ENCODE measurements at places on chromosomes 5 and 9. TPM values are rescaled to one million over a fixed set of nuclear protein-coding genes. Genes with fewer than 3 reads are reported as not detected.

Gene NR2F1-AS1
- total RNA-seq, result 0.89 TPM

Gene NDUFS6
- total RNA-seq, result 78.6 TPM

DNA sequence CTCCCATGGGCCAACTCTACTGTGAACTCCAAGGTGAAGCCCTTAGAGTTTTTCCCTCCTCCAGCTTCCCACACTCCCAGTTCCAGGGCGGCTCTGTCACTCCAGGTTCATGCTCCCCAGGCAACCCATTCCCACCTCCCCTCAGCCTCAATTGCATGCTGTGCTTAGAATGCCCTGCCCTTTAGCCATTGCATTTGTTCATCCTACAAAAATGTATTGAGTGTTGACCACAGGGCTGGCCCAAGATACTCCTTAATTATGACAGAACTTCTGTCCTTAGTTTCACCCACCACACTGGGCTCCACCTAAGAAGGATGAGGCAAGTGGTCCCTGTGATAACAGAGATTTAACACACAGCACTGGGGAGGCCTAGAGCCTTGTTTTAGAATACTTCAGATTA, 236.1 kb downstream of the ADAMTSL1 start:
- DNase-seq, result no peak

- no peak for DNase-seq
Measured at GRCh38 chr9:132614324-132614723, 31.9 kb downstream of the BARHL1 start.

GRCh38 chr5:139210585-139210984, 12.4 kb upstream of the SIL1 start:
- no peak for DNase-seq

GRCh38 chr9:136992819-136993369, 672 bp downstream of the PAXX start:
- no peak for DNase-seq

- DNase-seq, result no peak
Measured at GRCh38 chr9:136617746-136618579, 44.8 kb upstream of the EGFL7 start.

DNA sequence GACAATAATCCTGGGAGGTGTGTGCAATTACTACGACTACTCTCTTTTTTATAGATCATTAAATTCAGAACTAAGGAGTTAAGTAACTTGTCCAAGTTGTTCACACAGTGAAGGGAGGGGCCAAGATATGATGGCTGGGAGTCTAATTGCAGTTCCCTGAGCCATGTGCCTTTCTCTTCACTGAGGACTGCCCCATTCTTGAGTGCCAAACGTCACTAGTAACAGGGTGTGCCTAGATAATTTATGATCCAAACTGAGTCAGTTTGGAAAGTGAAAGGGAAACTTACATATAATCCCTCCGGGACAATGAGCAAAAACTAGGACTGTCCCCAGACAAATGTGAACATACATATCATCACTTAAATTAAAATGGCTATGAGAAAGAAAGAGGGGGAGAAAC, 20.2 kb downstream of the IL7R start:
- no peak for DNase-seq

Measured in cardiac septum (tissue), 1 donor.